Cardiac fibroblast (primary cell): ENCODE measurements at places on chromosomes 2 and 18.

- no peak for DNase-seq
Measured at GRCh38 chr2:232485348-232485756, 2.3 kb downstream of the ECEL1 start.

GRCh38 chr18:69954719-69955480, 7.2 kb upstream of the CD226 start:
- DNase-seq, result no peak

GRCh38 chr18:51169731-51170130, 27.8 kb downstream of the MEX3C start:
- DNase-seq, result no peak

GRCh38 chr2:75594596-75594995, 33.9 kb upstream of the EVA1A start:
- no peak for DNase-seq

DNA sequence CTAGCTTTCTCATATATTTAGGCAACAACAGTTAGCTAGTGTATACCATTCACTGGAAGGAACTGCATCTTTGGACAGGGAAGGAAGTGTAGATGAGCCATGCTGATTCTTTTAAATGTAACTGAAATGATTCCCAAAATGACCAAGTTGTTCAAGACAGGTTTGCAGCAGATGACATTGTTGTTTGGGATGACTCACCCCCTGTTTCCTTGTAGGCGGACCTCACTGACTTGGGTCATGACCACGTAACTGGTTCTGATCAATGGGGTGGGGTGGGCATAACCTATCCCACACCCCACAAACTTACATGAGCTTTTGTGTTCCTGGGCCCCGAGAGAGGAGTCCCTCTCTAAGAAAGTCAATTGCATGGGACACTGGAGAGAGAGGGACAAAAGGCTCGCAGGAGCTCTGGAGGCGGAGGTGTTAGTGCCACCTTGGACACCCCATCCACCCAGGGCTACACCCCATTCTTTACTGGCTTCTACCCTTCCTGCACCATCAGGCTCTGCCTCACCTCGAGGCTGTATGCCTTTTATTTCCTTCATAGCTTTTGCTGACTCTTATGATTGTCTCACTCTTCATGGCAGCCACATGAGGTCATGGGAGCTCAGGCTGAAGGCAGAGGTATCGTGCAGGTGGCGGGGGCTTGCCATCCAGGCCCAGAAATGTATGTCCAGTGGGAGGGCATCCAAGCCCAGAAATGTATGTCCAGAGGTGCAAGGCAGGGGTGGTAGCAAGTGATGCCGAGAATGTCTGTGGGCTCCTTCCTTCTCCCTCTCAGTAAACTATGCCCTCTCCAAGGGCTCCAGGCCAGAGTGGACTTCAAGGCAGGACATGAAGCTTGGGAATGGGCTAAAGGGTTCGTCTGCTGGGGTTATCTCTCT, 108.0 kb downstream of the TWIST2 start:
- no peak for DNase-seq

GRCh38 chr2:240250150-240250984, 109.9 kb upstream of the OTOS start:
- no peak for DNase-seq

DNA sequence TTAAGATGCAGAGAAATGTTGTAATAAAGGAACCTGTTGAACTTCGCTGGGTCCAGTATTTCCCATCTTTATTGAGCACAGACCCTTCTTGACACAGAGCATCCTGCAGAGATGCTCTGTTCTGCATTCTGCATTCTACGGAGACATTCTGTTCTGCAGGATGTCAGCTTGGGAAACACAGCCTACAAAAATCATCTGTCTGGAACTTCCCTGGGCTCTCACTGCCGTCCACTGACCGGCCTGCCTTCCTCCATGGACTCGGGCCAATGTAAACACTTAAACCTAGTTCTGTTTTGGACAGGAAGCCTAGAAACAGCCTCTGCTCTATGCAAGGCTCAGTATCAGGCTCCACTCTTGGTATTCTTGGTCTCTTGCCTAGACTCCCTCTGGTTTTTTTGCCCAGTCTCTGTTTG, 90.0 kb upstream of the PPP1CB start:
- DNase-seq, result peak; percentile 98

DNA sequence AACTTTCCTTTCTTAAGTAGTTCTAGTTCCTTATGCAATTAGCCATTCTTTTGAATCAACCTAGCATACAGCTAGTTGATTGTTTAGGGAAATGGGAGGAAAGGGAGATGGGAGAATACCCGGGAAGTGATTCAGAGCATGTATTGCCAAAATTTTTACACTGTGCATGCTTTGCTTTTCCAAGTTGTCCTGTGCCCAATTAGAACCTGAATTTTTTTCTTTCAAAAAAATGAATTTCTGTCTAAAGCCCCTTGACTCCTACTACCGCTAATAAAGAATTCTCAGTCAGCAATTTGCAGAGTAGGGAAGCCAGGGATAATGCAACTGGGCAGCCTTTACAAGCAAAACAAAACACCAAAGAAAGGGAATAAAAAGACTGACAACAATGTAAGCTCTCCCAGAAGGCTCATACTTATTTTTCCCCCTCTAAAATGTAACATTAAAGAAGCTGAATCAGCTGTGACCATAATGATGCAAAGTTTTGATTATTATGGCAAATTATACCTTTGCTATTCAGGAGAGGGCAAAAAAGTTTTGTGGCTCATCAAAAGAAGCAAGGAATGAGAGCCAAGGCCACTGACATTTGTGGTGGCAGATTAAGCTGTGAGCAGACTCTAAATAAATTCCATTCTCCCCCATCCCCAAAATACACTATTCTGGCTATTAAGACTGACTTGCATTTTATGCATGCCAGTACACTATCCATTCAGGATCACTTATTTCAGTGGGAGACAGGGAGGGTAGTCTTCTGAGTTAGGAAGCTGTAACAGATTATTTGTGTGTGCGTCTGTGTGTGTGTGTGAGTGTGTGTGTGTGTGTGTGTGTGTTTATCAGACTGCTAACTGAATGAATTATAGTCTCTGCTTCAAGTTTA, 174.3 kb downstream of the ERBB4 start:
- peak; percentile 35 for DNase-seq

- DNase-seq, result no peak
Measured at GRCh38 chr2:28492282-28492681, 3.6 kb upstream of the PLB1 start.

- DNase-seq, result no peak
Measured at GRCh38 chr2:14256890-14257289, 375.6 kb upstream of the LRATD1 start.

- DNase-seq, result no peak
Measured at GRCh38 chr2:229408962-229409361, 137.9 kb upstream of the PID1 start.

DNA sequence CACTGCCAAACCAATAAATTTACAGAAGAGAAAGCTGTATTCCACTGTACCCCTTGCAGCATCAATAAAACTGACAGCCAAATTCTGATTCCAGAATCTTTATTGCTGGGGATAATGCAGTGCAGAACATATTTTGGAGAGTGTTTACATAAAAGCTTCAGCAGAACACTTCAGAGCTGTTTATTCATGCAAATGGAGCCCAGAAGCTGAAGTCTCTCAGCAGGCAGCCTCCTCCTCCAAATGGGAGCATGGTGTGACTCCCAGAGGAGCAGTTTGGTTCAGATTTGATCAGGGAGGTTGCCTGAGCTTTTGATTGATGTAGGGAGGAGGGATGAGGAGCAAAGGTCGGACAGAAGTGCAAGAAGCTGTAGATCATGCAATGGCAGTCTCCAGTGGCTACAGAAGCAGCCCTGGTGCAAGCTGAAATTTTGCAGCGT, 22.4 kb downstream of the LHCGR start:
- no peak for DNase-seq

DNA sequence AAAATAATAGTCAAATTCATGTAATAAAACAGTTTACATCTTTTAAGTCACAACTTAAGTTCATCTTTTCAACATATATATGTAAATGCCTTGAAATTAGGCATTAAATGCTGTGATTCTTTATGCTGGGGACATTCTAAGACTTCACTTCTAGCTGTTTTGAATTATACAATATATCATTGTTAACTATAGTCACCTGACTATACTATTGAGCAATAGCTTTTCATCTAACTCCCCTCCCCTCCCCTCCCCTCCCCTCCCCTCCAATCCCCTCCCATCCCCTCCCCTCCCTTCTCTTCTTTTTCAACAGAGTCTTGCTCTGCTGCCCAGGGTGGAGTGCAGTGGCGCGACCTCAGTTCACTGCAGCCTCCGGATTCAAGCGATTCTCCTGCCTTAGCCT, 16.2 kb downstream of the GALNT1 start:
- no peak for DNase-seq

DNA sequence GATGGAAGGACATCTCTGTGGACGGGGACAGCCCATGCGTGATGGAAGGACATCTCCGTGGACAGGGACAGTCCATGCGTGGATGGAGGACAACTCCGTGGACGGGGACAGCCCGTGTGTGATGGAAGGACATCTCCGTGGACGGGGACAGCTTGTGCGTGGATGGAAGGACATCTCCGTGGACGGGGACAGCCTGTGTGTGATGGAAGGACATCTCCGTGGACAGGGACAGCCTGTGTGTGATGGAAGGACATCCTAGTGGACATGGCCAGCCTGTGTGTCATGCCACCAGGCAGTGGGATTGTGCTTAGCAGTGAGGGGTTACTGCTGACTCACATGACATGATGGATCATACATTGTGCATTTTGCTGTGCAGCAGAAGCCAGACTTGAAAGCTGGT, 30.0 kb upstream of the NFATC1 start:
- no peak for DNase-seq

DNA sequence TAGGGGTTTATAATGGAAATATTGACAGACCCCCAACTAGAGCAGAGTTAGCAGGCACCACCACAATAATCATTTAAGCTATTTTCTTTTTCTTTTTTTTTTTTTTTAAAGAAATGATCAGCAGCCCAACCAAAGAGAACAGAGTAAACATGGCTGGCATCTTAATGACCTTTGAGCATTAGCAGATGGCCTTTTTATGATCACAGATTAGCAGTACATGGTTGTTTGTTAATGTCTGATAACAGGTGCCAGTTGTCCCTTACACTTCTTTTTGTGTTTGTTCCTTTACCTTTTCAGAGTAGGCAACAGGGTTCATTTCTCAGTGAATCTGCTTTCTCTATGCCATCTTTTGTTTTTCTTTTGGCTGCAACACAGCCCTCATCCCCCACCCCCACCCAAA, 747.0 kb downstream of the BCL11A start:
- no peak for DNase-seq

DNA sequence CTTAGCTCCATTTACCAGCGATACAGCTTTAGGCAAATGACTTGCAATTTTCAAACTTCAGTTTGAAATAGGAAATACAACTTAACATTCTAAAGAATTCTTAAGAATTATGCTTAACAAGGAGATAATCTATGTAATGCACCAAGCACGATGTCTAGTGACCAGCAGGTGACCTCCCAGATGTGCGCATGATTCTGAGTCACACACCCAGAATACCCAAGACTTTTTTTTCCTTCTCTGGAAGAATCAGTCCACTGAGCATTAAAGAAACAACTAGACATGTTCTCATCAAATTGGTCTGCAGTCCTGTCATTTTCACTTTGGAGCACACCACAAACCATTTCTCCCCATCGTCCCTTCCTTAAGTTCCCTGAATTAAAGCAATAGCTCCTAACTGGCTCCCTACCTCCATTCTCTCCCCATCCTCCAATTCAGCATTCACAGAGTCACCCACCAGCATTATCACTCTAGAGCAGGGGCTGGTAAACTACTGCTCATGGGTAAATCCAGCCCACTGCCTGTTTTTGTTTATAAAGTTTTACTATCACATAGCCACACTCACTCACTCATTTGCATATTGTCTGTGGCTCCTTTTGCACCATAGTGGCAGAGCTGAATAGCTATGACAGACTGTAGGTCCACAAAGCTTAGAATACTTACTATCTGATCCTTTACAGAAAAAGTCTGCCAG, 13.2 kb downstream of the EVA1A start:
- DNase-seq, result peak; percentile 34

GRCh38 chr2:10120877-10121574, 1.5 kb upstream of the RRM2 start:
- no peak for DNase-seq

DNA sequence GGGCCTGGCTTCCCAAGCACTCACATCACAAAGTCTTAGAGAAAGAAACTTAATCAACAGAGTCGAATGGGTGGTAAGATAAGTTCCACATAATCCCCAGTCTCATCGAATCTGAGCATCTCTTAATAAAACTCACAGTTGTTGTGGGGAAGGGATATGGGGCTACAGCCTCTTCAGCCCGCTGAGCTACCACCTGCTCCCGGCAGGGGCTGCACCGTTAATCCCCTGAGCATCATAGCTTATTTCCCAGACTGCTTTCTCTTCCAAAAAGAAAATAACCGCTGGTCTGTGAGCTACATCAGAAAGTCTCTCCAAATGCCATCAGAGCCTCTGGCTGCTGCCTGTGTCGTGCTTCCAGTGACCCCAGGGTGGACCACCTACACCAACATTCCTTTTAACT, 139.4 kb upstream of the CELF4 start:
- DNase-seq, result no peak

DNA sequence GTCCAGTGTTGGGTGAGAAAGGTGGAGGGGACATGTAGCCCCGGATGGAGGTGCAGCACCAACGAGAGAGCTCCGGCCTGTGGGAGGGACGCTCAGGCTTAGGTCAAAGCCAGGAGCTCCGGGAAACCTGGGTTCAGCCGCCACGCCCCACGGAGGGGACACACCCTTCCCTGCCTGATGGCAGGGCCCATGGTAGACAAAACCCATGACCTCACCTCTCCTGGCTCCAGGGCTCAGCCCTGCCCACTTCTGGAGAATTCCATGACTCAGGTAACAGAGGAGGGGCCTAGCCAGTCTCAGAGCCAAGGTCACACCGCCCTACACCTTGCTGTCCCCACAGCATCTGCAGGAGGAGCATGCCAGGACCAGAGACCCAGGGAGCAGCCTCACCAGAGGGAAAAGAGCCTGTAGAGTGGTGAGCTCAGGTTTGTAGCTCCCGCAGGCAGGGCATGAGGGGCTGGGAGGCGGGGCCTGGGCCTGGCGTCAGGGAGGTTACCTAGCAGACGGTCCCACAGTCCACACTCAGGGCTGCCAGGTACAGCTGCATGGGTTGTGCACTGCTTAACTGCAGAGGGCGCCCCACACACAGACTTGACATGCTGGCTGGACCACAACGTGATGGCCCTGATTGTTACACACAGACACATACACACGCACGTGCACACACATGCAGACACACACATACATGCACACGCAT, 70.8 kb upstream of the SMAD7 start:
- peak; percentile 51 for DNase-seq

DNA sequence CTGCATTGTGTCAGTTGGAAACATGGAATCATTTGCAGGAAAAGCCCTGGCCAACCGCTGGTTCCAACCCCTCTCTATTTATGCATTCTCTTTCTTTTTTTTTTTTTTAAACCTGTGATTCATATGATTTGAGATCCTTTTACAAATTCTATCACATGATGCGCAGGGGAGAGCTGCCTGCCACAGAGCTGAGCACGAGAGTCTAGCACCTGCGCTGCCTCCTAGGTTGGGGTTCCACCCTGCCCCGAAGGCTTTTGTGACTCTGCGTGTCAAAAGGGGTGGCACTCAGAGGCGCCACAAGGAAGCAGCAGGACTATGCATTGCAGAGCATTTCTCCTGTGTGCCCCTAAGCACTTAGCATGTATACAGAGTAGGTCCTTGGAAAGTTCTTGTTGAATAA, 17.3 kb upstream of the ESPNL start:
- DNase-seq, result no peak

GRCh38 chr2:210523650-210524289, 32.6 kb upstream of the CPS1 start:
- DNase-seq, result no peak
